ENCODE measurements at places on chromosomes 1 and 21. TPM values are rescaled to one million over a fixed set of nuclear protein-coding genes. Genes with fewer than 3 reads are reported as not detected.

DNA sequence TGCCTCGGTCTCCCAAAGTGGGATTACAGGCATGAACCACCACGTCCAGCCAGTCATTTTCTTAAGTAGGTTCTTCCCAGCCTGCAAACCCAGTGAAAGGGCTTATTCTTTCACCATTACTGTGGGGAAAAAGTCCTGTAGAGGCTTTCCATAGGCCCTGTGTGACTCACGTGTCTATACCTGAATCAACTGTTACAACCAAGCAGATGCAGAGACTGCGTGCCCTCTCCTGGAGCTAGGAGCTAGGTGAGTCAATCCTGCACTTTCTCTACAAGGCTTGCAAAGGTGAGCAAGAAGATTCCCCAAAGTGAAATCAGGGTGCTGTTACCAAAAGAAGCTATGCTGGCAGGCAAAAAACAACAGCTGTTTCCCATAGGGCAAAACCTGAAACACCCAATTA is 13.8 kb upstream of the MPZL1 start:
- H3K27ac ChIP-seq: no peak overlapping the region
- no peak overlapping the region for H3K4me3 ChIP-seq
- H3K4me1 ChIP-seq: peaks cover 7% of the 10 kb centered on the region
- peaks cover 25% of the 10 kb centered on the region for H3K36me3 ChIP-seq
- peaks cover 12% of the 10 kb centered on the region for H3K27me3 ChIP-seq

- DNase-seq: peak; percentile 50
- H3K27ac ChIP-seq: peak overlapping the region; percentile 86
- peaks cover 11% of the 10 kb centered on the region for H3K27me3 ChIP-seq
- peaks cover 44% of the 10 kb centered on the region for H3K4me1 ChIP-seq
- peaks cover 2% of the 10 kb centered on the region for H3K36me3 ChIP-seq
- peak overlapping the region; percentile 91 for H3K4me3 ChIP-seq
These were observed 519 bp downstream of the RERE start for GRCh38 chr1:8816831-8817411.

DNA sequence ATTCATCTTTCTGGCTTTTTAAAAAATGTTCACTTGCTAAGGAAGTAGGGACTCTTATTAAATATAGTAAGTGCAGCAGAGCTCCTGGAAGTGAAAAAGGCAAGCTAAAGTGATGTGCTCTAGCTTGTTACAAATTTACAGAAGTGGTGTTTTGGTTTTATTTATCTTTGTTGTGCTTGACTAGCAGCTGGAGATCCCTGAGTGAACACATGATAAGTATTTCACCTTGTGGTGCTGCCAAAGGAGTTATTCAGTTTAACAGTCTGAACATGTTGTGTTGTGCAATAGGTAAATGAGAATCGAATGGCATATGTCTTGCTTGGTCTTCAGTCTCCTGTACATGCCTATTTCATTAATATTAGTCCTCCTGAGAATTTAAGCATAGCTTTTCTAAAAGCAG is 315.7 kb downstream of the TPR start:
- no peaks in the 10 kb centered on the region for H3K36me3 ChIP-seq
- no peaks in the 10 kb centered on the region for H3K4me1 ChIP-seq
- no peak for DNase-seq
- no peak overlapping the region for H3K27ac ChIP-seq
- no peak overlapping the region for H3K4me3 ChIP-seq

The GDAP2 gene
- 22.5 TPM for total RNA-seq

The SMPDL3B gene
- total RNA-seq: 1.4 TPM

The DMRTA2 gene
- 0.12 TPM for total RNA-seq

The NOS1AP gene
- total RNA-seq: not detected

- H3K27me3 ChIP-seq: no peaks in the 10 kb centered on the region
- DNase-seq: no peak
- peaks cover 7% of the 10 kb centered on the region for H3K4me1 ChIP-seq
- no peak overlapping the region for H3K27ac ChIP-seq
- H3K4me3 ChIP-seq: no peak overlapping the region
These were observed 5.2 kb downstream of the NPL start for GRCh38 chr1:182794676-182795201.

The S100A2 gene
- 0.96 TPM for total RNA-seq

- H3K27me3 ChIP-seq: no peaks in the 10 kb centered on the region
- no peak overlapping the region for H3K4me3 ChIP-seq
- no peaks in the 10 kb centered on the region for H3K36me3 ChIP-seq
- no peak overlapping the region for H3K27ac ChIP-seq
- no peak for DNase-seq
These were observed 304.1 kb upstream of the ADGRL4 start for GRCh38 chr1:79310609-79311008.

DNA sequence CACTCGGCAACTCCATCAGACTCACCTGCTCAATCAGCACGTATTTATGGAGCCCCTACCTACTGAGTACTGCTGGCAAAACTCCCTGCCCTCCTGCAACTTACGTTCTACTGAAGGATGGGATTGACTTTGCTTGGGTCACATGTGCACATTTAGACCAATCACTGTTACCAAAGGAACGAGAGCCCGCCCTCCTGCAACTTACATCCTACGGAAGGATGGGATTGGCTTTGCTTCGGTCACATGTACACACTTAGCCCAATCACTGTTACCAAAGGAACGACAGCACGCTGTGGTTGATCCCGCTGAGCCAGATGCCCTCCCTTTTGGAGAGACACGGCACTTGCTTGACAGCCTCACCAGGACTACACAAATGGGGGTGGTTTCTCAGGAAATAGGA is 46.0 kb downstream of the UBIAD1 start:
- H3K4me3 ChIP-seq: no peak overlapping the region
- H3K36me3 ChIP-seq: no peaks in the 10 kb centered on the region
- DNase-seq: no peak
- no peak overlapping the region for H3K27ac ChIP-seq
- peaks cover 4% of the 10 kb centered on the region for H3K27me3 ChIP-seq
- H3K4me1 ChIP-seq: no peaks in the 10 kb centered on the region

Data from activated CD8-positive, alpha-beta memory T cell treated with anti-CD3 and anti-CD28 coated beads, Interleukin-2, amount 10 ng/mL, durations not matched to agents 7 days and 5 days (primary cell).